NCI-H1694 (cell line): ENCODE measurements at places on chromosomes 11 and 22.

GRCh38 chr22:45263463-45264269 is 21.1 kb upstream of the UPK3A start:
- no peak for DNase-seq

DNA sequence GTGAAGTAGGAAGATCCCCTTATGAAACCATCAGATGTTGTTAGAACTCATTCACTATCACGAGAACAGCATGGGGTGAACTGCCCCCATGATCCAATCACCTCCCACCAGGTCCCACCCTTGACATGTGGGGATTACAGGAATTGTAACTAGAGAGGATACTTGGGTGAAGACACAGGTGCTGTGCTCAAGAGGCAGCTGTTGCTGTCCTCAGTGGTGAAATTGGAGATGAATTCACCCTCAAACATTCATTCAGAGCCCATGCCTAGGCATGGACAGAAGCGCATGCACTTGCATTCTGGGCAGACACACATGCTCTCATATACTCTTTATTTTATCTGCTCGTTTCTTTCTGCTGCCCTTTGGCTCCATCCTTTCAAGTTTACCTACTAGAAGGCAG is 385.0 kb downstream of the INSC start:
- no peak for DNase-seq

GRCh38 chr11:12119502-12119901 is 9.1 kb downstream of the MICAL2 start:
- DNase-seq: no peak

DNA sequence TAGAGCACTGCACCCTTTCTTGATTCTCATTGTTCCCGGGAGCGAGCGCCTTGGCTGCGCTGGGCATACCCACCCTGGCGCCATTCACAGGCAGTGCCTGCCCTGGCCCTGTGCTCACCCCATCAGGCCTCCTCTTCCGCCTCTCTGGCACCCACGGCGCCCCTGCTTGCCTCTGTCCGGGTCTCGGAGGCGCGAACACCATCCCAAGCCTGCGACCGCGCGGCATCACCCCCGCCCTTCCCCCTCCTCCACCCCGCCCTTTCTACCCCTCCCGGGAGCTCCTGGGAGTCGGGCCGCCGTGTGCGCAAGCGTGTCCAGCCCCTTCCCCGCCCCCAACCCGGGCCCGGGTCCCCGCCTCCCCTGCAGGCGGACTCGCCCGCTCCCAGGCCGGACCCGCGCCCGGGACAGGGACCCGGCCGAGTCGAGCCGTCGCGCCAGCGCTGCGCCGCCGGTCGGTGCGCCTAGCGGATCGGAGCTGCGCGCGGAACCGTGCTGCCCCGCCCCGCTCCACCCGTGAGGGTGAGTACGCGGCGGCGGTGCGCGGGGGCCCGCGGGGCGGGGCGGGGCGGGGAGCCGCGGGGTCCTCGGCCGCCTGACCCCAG is at the start of gene ST3GAL4:
TSS of gene ST3GAL4 (plus strand) at position 363 of the 602 bp plus-strand sequence. CDS start 50,470 bp downstream, outside the sequence.
- no peak for DNase-seq

- peak; percentile 40 for DNase-seq
These were observed 513.6 kb downstream of the METTL15 start for GRCh38 chr11:28621753-28622152.
